ENCODE measurements at places on chromosomes 12 and 14. TPM values are rescaled to one million over a fixed set of nuclear protein-coding genes. Genes with fewer than 3 reads are reported as not detected.

DNA sequence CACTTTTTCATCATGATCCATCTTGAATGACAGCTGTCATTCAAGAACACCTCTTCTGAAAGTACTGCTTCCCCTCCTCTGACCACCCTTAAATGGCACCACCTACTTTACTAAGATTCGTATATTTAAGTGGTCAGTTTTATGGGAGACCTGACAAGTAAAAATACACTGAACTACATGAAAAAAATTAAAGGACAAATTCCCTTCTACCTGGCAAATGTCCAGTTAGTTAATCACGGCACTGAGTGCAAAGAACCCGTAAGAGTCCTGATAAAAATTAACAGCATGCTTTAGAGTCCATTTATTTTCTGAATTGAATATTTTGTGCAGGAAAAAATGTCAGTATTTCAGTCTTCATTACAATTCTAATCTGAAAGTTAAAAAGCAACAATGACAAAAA, 48.7 kb downstream of the SETD3 start:
- no peak for DNase-seq

- DNase-seq: no peak
These were observed 51.7 kb upstream of the BCL11B start for GRCh38 chr14:99323603-99324185.

- DNase-seq: no peak
These were observed 225.8 kb downstream of the CRADD start for GRCh38 chr12:93902736-93903562.

- no peak for DNase-seq
These were observed 1.8 kb downstream of the ZDHHC22 start for GRCh38 chr14:77139540-77140358.

GRCh38 chr12:38588624-38589305, 272.2 kb downstream of the ALG10B start:
- DNase-seq: no peak

The PROX2 gene
- total RNA-seq: not detected

The TAS2R7 gene
- total RNA-seq: not detected

The OR4E2 gene
- total RNA-seq: not detected

The FSCB gene
- not detected for total RNA-seq

DNA sequence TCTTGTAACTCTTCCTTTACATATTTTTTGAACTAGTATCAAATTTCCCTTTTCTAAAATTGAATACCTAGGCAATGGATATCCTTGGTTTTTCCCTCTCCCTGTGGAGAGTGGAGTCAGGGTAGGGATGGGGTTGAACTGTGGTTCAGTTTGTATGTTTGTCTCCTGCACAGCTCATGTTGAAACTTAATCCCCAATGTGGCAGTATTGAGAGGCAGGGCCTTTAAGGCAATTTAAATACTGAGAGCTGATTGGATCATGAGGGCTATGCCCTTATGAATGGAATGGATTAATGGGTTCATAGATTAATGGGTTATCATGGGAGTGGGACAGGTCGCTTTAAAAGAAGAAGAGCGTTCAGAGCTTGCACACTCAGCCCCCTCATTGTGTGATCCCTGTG, 127.2 kb upstream of the RGS6 start:
- no peak for DNase-seq

DNA sequence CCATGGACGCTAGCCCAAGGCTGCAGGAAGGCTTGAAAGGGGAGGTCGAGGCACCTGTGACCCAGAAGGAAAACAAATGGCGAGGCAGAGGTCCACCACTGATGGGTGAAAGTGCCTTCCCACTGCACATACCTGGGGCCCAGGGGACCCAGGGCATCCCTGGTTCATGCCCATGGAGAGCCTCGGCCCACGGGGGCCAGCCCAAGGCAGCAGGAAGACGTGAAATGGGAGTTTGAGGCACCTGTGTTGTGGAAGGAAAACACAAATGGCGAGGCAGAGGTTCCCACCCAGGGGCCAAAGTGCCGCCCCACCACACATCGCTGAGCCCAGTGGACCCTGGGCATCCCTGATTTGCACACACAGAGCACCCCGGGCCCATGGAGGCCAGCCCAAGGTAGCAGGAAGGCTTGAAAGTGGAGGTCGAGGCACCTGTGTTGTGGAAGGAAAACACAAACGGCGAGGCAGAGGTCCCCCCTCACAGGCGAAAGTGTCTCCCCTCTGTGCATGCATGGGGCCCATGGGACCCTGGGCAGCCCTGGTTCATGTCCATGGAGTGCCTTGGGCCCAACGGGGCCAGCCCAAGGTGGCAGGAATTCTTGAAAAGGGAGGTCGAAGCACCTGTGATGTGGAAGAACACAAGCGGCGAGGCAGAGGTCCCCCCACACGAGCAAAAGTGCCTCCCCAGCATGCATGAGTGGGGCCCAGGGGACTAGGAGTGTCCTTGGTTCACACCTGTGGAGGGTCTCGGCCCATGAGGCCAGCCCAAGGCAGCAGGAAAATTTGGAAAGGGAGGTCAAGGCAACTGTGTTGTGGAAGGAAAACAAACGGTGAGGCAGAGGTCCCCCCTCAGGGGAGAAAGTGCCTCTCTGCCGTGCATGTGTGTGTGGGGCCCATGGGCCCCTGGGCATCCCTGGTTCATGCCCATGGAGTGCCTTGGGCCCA, 383.3 kb downstream of the ALG10 start:
- DNase-seq: no peak

DNA sequence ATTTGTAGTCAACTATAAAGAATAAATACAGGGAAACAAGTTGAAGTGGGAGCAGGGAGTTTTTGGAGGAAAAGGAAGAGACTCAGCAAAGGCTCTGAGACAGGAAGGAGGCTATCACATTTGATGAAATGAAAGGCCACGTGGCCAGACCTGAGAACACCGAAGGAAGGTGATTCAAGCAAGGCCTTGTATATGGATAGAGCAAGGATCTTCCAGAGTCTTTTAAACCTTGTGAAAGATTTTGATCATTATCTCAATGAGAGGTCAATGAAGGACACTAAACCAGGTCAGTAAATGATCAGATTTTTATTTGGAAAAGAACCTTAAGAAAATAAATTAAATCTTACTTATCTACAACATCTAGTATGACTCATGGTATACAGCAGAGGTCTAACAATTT, 523.5 kb downstream of the SLC16A7 start:
- no peak for DNase-seq

The SERPINA12 gene
- total RNA-seq: not detected

The SDR9C7 gene
- total RNA-seq: not detected

GRCh38 chr12:92556141-92556540, 146.6 kb upstream of the PLEKHG7 start:
- no peak for DNase-seq

The RIN3 gene
- 19.2 TPM for total RNA-seq

- no peak for DNase-seq
These were observed 18.3 kb downstream of the KCTD10 start for GRCh38 chr12:109458771-109459208.

- DNase-seq: no peak
These were observed 164.1 kb downstream of the SRGAP1 start for GRCh38 chr12:64008596-64008995.

- no peak for DNase-seq
These were observed 7.8 kb downstream of the FOXA1 start for GRCh38 chr14:37587131-37587803.

- no peak for DNase-seq
These were observed 112.8 kb downstream of the NAV3 start for GRCh38 chr12:77943466-77943865.

DNA sequence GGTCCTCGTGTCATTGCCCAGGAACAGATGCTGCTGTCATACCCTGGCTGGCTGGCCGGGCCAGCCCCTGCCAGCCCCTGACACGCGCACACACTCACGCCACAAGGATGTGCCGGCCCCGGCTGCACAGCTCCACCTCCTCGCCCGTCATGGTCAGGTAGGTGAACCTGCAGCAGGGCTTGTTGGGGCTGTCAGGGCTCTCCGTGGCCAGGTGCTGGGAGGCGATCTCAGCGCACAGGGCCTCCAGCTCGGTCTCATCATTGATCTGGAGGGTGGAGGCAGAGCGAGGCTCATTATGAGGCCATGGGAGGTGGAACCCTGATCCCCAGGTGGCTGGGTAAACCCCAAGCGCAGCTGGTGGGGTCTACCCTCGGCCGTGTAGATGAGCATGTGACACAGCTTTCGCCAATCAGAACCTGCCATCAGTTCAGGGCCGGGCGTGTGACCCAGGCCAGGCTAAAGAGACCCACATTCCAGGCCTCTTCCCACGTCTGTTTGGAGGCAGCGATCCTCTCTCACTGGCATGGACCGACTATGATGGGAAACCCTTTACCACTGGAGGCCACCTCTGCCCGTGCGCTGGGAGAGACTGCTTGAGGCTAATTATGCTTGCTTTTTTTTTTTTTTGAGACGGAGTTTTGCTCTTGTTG, 38.8 kb downstream of the TRAFD1 start:
- DNase-seq: no peak

The TMEM30B gene
- 0.34 TPM for total RNA-seq

GRCh38 chr12:2460051-2460670, 334.6 kb upstream of the FKBP4 start:
- no peak for DNase-seq

DNA sequence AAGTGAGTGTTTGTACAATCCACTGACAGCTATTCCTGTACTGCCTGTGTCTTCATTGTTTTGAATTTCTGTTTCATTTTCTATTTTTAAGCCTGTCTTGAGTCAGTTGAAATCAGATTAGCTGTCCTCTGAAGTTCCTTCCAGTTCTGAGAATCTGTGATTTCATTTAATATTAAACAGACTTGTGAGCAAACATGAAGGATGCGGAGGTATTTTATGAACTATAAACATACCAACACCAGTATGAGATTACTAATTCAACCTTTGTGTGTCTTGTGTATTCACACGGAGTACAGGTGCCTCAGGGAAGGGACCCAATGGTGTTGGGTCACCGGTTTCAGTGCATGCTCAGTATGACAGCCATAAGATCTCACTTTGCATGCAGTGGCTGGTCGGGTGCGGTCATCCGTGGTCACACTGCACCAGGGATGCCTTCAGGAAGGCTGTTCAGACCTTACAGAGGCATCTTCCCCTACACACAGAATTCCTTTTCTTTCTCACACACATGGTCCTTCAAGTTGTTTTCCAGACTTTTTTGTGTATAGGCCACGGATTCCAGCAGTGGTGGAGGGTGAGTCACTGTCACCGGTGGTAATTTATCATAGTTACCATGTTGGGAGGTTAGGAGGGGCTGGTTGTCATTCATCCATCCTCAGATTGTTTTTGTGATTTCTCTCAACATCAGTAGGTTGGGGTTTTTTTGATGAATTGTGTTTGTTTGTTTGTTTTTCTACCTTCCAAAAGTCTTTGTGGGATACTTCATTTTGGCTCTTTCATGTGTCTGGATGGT, 103.0 kb upstream of the SFSWAP start:
- DNase-seq: no peak

The TAS2R8 gene
- not detected for total RNA-seq

- DNase-seq: no peak
These were observed 127.1 kb downstream of the DIO2 start for GRCh38 chr14:80084196-80084595.

The SLC39A5 gene
- not detected for total RNA-seq

DNA sequence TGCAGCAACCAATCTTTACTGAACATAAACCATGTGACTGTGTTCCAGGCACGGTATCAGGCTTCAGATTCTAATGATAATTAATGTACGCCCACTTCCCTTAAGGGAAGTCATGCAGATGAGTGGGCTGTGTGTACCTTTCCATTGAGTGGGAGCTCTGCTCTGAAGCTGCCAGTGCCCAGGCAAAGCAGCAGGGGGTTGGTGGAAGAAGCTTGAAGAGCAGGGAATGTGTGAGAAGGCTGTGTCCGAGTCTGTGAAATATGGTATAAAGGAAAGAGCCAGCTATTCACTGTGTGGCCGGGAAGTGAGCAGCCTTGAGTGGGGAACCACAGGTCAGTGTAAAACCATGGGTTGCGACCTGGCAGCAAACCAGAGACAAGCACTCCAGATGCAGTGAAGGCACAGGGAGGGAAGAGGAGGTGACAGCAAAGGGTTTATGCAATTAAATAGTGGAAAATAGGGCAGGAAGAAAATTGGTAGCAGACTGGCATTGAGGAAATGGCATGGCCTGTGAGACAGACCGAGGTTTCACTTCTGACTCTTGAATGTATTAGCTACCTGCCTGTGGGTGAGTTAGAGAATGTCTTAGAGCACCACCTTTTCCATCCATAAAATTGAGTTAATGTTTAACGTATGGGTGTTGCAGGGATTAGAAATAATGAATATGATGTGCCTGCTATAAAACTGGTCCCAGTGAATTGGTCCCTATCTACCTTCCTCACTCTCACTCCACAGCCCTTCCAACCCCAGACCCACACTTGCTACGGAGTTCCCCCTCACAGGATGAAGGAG, 116.4 kb downstream of the NTF3 start:
- DNase-seq: no peak

The PPP1R36 gene
- not detected for total RNA-seq

DNA sequence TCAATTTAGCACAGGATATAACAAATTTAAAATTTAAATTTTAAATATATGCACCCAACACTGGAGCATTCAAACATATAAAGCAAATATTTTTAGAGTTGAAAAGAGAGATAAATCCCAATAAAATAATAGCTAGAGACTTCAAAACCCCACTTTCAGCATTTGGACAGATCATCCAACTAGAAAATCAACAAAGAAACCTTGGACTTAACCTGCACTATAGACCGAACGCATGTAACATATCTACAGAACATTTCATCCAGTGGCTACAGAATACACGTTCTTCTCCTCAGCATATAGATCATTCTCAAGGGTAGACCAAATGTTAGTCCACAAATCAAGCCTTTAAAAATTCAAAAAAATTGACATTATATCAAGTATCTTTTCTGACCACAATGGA, 64.0 kb downstream of the SPTSSA start:
- DNase-seq: no peak

GRCh38 chr12:26046203-26046602, 78.6 kb downstream of the BHLHE41 start:
- no peak for DNase-seq

DNA sequence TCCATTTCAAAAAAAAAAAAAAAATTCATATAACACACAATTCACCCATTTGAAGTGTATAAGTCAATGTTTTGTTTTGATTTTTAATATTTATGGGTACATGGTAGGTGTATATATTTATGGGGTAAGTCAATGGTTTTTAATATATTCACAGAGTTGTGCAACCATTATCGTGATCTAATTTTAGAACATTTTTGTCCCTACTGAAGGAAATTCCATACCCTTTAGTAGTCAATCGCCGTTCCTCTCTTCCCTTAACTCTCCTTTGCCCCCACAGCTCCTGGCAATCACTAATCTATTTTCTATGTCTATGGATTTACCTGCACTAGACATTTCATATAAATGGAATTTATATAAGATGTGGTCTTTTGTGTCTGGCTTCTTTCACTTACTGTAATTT, 92.8 kb downstream of the TRAFD1 start:
- no peak for DNase-seq

- DNase-seq: no peak
These were observed 248.7 kb downstream of the SPTSSA start for GRCh38 chr14:34213332-34213731.

Data from glomerular endothelial cell (primary cell).